ENCODE measurements at places on chromosomes 11 and 22.

- DNase-seq = no peak
Measured at GRCh38 chr11:72617080-72617762, 57.0 kb downstream of the PDE2A start.

DNA sequence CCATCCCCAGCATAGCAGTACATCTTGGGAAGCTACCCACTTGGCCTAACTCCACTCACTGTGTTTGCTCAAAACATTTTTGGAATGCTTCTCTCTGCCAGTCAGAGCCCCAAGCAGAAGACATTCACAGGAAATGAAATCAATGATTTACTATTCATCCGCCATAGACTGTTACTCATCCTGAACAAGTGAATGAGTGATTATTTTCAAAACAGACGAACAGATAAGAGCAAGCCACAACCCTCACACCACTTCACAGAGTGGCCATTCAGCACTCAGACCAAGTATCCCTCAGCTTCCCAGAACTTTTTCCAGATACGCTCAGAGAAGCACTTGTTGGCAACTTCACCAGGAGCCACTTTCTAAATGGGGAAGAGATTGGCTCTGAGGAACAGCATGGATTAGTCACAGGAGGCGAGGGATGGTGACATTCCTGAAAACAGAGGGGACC, 13.0 kb upstream of the UBASH3B start:
- no peak for DNase-seq

DNA sequence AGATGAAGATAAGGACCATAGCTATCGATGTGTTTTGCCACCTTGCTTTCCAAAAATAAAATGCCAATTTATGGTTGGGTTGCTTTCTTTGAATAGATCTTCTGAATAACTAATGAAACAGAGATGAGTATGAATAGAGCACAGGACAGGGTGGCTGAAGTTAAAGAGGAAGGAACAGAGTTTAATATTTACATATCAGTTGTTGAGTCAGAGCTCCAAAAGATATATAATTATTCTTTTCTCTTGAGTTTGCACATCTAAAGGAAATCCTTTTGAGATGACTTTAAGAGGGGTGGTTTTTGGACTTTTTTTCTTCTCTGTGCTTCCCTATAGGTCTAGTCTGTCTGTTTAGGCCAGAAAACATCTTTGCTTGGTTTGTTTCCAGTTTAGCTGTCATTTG, 115.2 kb downstream of the DDX10 start:
- DNase-seq = no peak

- DNase-seq = no peak
Measured at GRCh38 chr11:103433386-103434072, 324.3 kb downstream of the DYNC2H1 start.

DNA sequence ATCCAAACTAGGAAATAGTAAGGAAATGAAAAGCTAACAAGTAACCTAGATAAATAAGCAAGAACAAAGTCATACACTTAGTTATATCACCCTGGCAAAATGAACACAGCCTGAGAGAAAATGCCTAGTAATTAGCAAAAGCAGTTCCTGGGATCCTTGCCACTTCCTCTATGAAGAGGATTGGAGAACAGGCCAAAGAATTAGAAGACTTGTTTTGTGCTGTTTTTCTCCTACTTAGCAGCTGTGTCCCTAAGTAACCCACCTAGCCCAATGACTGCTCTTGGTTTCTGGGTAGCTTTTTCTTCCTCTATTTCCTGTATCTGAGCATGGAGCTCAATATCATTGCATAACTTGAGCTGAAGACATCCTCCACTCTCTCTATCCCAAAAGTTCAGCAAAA, 713.9 kb downstream of the ETS1 start:
- DNase-seq = no peak
